ENCODE measurements at places on chromosomes 6 and 20.

DNA sequence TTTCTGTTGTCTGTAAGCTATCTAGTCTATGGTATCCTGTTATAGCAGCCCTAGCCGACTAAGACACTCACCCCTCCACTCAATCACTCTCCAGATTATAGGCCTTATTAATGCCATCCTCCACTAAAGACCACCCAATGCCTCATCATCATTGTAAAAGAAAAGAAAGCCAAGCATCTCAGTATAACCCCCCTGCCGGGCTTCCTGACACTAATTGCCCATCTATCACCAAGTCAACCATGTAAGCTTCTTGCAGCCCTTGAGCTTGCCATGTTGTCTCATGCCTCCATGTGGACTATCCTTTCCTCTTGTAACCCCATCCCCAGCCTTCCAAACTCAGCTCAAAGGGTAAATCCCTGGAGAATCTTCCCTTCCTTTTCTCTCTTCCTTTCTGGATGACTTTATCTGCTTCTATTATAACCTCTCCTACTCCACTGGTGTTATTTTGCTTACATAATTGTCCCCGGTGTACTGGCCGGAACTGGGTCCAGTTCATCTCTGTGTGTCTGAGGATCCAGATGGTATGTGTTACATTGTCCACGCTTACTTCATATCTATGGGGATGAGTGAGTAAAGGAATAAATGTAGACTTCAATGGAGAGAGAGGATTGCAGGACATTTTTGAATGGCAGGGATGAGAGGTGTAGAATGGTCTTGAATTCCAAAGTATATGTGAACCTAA is 202.9 kb upstream of the SOX4 start:
- no peak for DNase-seq

GRCh38 chr20:61460261-61461052 is 208.4 kb downstream of the CDH4 start:
- DNase-seq: no peak

- no peak for DNase-seq
Measured at GRCh38 chr20:33789109-33789857, 21.9 kb upstream of the CHMP4B start.

GRCh38 chr6:1679031-1679687 is 69.4 kb downstream of the FOXC1 start:
- DNase-seq: no peak

DNA sequence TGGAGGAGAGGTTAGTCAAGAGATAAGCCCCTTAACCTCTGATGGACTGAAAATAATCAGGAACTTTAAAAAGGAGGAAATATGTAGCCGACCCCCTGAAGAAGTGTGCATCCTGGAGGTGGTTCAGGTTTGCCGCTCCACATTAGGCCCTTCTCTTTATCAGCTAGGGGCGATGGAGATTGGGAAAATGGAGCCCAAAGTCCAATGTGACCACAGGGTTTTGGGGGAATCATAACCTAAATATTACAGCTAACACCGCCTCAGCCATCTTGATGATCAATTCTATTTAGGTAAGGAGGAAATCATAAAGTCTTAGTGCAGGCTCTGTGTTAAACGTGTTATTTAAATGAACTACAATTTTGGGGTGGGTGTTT is 1.2 kb downstream of the OGFRL1 start:
- no peak for DNase-seq

GRCh38 chr6:31815025-31815838 is at the start of the genes HSPA1A and HSPA1L:
Gene HSPA1A (plus strand): TSS chr6:31815543. CDS start chr6:31815757, 214 bp downstream.
Gene HSPA1L (minus strand): TSS chr6:31815283. CDS start chr6:31811972, 3,311 bp downstream.
- peak; percentile 72 for DNase-seq

DNA sequence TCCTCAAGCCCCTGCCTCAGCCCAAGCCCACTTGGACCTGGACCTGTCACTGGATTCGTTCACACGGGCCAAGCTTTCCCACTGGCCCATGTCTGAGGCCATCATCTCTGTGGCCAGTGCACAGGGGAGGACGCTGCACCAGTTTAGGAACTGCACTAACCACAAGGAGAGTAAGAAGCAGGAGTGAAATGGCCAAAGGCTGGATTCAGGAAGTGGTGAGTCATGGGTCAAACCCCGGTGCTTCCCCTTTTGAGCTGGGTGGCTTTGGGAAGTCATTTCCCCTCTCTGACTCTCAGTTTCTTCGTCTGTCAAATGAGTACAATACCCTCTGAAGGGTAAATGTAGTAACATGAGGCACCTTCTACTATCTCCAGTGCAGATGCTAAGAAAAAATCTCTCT is 87.9 kb downstream of the CD40 start:
- peak; percentile 10 for DNase-seq

DNA sequence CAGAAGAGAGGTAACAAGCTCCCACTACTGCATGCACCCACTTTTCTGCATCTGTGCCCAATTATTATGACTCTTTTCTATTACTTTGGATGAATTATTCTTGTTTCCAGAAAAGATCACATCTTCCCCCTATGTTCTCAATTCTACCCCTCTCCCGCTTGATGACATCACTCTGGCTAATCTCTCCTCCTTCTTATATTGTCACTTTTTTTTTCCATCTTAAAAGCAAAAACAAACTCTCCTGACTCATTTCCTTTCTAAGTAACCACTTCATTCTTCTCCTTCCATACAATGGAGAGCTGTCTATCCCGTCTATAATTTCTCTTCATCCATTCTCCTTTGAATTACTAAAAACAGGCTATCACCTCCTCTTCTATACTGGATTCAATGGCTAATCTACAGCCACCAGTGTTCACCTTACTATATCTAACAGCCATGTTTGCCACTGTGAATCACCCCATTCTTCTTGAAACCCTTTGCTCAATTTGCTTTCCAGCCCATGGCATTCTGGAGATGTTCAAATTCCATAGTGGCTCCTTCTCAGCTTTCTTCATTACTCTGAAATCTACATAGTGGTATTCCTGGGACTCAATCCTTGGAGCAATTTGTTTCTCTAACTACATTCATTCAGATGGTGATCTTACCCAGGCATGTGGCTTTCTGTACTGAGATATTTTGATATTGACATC is 378.4 kb downstream of the ARHGAP18 start:
- DNase-seq: no peak

DNA sequence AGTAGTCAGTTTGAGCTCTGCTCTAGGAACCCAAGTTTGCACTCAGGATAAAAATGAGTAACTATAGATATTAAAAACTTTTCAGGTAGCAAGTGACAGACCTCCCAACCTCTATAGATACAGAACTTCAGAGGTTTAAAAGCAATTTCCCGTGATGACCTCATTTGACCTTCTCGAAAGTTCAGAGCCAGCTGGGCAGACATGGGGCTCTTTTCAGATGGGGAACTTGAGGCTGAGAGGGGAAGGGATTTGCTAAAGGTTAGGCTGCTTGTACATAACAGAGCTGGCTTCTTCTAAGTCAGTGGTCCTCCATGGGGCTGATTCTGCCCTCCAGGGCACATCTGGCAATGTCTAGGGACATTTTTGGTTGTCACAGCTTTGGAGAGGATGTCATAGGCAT is 58.8 kb upstream of the ZNF831 start:
- DNase-seq: no peak

DNA sequence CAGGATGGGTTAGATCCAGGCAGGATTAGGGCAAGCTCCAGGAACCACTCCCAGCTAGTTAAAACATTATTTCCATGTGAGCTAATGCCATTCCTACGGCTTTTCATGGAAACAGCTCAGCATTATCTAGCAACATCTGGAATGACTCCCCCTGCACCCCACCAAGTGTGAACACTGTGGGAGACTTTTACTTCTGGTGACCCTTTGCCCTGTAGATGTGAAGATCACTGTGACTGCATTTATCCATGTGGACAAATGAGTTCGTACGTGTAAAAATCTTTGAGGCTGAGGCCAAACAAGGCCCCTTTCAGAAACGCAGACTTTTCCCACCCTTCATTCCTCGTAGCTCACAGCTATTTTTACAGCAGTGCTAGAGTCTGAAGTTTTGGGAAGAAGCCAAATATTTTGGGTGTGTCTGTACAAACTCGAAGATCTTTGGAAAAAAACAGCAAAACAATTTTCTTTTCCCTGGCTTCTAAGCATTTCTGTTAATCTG is 221.8 kb upstream of the SOX4 start:
- DNase-seq: no peak

DNA sequence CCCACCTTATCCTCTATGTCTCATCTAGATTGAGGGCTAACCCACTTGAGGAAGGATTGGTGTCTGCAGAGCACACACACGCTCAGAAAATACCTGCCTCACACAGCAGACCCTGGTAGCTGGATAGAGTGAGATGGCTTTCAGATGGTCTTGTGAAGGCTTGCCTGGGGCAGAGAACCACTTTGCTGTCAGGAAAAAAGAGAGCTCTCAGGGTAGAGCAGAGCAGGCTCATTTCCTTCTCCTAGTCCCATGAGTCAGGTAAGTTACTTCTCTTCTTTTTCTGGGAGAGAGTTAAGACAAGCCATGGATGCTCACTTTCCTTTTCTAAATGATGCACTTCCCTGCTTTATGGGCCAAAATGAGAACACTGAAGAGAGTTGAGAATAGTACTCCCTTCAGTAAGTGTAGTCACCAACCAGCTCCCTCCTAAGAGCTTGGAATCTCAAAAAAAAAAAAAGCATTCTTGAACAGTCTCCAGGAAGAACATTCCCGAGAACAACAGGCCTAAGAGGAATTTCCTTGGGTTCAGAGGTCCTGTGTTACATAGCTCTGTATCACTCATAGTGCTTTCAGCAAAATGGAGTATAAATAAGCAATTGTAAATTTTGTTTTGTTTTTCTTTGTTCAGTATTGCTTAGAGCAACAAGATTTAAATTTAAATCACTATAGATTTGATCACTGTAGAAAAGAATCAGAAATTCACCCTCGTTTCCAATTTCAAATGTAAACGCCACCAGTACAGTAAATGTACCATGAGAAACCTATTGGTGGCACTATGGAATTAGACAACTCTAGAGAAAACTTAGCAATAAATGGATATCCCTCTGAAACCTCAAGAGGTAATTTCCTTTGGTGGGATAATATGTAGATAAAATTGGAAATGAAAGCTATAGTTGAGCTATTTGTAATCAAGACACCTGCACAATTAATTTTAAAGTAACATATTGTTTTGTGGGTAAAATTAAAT is 530.3 kb downstream of the RFPL4B start:
- DNase-seq: no peak

GRCh38 chr20:13301596-13301995 is 80.5 kb downstream of the ISM1 start:
- DNase-seq: no peak

DNA sequence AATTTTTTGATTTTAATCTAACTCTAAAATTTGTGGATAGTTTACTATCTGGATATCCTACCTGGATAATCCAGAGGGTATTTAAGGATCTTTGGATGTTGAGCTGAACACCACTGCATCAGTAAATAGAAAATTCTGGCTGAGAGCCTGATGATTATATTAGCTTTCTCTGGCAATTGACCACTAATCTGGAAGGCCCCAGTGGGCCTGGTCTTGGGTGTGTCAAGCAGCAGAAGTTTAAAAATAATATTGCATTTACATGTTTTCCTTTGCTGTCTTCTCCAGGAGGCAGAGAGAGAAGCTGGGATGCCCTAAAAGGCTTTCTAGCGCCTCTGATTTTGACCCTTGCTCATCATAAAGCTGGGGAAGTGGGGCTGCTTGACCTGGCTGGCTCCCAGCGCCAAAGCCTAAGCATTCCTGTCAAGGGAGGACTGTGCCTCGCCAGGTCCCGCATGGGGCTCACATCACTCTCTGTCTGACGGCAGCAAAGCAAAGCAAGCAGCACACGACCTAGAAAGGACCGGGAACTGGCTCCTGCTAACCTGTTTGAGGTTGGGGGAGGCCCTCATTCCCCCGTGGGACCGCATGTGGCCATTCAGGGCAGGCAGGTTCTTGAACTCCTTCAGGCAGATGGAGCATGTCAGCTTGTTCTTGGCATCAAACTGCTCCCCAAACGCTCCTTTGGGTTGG is 46.6 kb upstream of the MRPS10 start:
- no peak for DNase-seq

- peak; percentile 48 for DNase-seq
Measured at GRCh38 chr6:16316741-16317251, 78.4 kb downstream of the GMPR start.

GRCh38 chr6:88220493-88220892 is 54.3 kb upstream of the CNR1 start:
- DNase-seq: peak; percentile 11

GRCh38 chr20:3687655-3688054 is 5.8 kb upstream of the ADAM33 start:
- no peak for DNase-seq

DNA sequence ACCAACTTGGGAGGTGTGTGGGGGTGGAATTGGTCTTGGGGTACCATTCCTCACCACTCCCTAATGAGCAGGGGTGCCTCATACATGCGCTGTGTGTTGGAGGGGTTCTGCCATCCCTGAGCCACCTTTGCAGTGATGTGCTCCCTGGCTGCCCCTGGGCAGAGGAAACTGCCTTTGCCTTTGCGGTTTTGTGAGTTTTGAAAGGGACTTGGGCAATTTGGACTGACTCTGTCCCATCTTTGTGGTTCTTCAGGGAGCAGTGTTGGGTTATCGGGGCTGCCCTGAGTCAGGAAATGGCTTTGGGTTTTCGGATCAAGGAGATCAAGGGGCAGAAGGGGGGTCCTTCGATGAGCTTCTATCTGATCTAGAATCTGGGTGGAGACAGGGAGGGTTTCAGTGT is 3.9 kb upstream of the PHACTR3 start:
- DNase-seq: no peak

DNA sequence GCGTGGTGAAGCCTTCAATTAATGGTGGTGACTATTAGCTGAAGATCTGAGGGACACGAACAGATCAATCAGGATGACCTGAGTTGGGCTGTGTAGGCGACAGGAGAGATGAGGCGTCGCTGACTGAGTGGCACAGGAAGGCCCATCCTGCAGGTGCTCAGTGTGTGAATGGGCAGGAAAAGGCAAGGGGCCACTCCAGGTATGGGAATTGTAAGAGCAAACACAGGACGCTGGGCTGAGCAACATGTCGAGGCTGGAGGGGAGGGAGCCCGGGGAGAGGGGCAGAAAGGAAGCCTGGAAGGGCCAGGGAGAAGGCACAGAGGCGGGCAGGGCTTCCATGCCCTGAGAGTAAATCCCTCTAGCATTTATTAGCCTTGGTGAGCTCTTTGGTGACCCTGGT is 151.0 kb downstream of the VEGFA start:
- DNase-seq: no peak

GRCh38 chr20:992801-993535 is 9.1 kb downstream of the RSPO4 start:
- no peak for DNase-seq

DNA sequence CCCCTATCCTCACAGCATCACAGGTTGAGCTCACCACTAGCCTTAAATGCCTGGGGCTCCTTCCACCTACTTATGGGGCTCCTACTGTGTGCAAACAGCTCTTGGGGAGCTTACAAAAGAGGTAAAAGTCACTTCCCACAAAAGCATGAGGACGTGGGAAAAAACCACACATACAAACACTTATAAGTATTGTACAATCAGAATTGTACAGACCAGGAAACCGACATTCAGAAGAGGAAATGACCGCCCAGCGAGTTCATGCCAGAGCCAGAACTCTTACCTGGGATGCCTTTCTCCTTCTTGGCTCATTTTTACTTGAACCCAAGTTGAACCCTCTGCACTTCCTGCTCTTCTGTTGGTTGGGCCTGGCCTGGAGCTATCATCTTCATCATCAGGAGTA is 6.3 kb upstream of the PPP1R16B start:
- no peak for DNase-seq

- peak; percentile 61 for DNase-seq
Measured at GRCh38 chr6:31826793-31827285, 699 bp upstream of the HSPA1B start.

GRCh38 chr6:11278207-11278559 is 45.7 kb upstream of the NEDD9 start:
- peak; percentile 55 for DNase-seq

Measured in activated CD4-positive, alpha-beta T cell treated with anti-CD3 and anti-CD28 coated beads for 36 hours (primary cell).